ENCODE measurements at places on chromosomes 5 and 9.

GRCh38 chr5:159101685-159102084 lies 2.0 kb upstream of the EBF1 start:
- no peak for DNase-seq

DNA sequence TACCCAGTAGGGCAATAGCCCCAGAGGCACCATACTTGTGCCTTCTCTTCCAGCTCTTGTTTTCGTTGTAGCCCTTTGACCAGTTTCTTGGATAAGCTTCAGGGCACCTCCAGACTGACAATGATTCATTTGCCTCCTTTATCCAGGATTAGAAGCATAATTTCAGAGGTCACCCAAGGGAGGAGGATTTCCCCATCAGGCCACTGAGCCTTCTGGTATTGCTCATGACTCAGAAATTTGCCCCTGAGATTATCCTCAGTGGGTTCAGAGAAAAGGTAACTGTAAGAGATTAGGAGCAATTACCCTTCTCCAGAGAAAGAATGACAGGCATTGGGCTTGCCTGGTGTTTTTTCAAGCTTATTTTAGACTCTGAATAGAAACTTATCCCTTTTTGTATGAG lies 147.9 kb downstream of the MSX2 start:
- no peak for DNase-seq

GRCh38 chr5:55594671-55595070 lies 59.9 kb upstream of the PLPP1 start:
- DNase-seq = peak; percentile 94

- DNase-seq = no peak
These were observed 76.7 kb upstream of the FST start for GRCh38 chr5:53403758-53404157.

- peak; percentile 36 for DNase-seq
These were observed 274.0 kb upstream of the DAPK1 start for GRCh38 chr9:87223392-87224246.

GRCh38 chr5:958701-959571 lies 49.7 kb upstream of the NKD2 start:
- DNase-seq = no peak

DNA sequence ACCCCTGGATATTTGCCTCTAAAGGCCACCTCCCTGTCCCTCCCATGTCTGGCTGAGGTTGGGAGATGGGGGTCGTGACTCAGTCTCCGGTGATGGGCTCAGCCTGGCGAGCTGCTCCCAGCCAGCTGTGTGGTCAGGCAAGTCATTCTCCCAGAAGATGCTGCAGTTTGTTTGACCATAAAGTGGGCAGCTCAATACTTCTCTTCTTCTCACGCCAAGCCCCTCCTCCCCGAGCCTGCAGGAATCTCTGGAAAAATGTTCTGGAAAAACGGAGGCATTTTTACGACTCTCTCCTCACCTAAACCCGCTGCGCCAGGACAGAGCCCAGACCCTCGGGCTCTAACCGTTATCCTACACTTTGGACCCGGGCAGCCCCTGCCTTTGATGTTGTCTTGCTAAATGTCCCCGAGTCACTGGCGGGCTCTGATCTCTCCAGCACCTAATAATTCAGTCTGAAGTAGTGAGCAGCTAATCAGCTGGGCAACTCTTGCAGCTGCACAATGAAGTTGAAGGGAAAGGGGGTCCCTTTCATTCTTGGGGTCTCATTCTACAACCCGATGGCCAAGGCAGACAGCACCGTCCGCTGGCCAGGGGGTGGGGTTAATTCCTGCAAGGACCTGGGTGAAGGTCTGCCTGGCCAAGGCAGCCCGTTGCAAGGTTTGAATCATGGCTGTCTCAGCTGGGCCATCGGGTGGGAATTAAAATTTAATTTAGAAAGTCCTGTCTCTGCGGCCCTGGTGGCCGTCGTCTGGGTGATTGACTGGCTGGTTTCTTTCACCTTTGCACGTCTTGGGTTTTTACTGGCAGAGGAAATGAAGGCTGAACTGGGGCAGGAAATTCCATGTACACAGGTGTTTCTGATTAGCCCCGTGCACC lies 12.3 kb downstream of the DCANP1 start:
- DNase-seq = no peak

DNA sequence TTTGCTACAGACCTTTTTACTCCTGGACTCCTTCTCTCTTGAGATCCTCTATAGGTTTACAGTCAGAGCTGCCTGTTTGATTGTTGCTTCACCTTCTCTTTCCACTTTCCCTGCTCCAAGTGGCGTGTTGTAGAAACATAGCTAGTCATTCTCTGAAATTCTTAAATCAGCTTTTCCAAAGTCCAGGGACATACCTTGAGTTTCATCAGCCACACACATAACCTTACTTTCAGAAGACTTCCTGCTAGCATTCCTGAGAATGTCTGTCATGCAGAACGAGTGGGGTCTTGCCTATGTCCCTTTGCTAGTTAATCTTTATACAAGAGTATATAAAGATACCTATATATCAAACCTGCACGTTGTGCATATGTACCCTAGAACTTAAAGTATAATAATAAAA lies 230.3 kb upstream of the ZNF462 start:
- no peak for DNase-seq

DNA sequence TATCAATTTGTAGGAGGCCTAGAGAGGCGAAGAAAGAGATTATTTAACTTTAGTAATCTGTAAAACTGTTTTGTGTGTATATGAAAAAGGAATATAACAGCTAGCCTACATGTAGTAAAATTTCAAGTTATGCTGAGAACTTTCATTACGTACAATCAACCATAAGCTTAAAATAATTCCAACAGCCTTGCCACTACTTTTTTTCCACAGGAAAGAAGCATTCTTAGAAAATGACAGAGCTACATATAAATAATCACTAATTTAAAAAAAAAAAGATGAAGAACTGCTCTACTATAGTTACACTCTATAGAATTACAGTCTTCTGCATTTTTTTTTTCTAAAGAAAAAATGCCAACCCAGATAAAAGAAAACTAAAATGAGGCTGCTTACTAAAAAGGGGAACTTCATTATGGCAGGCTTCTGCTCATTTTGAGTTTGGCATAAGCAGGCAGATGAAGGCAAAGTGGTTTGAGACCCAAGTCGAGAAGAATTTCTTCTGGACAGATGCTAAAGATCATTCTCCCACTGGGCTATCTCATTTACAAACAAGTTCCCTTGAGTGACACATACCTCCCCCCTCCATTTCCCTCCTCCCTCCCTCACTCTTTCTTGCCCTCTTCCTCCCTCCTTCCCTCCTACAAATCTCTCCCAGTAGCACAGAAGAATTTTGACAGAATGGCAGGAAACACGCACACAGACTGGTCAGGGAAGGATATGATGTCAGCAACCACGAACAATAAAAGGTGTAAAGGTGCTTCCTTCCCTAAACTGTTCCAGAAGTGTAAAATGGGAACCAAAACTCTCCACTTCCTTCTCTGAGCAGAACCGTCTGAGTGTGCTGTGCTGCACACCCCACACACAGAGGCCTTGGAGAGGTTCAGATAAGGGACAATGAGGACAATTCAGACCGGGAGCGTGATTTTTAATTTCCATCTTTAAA lies 56.1 kb downstream of the MEF2C start:
- peak; percentile 99 for DNase-seq

- DNase-seq = no peak
These were observed 9.4 kb downstream of the BBLN start for GRCh38 chr9:128169492-128169891.

GRCh38 chr5:91503321-91503720 lies 120.2 kb upstream of the ARRDC3 start:
- no peak for DNase-seq

- DNase-seq = no peak
These were observed 65.4 kb downstream of the ZNF462 start for GRCh38 chr9:106928350-106928749.

DNA sequence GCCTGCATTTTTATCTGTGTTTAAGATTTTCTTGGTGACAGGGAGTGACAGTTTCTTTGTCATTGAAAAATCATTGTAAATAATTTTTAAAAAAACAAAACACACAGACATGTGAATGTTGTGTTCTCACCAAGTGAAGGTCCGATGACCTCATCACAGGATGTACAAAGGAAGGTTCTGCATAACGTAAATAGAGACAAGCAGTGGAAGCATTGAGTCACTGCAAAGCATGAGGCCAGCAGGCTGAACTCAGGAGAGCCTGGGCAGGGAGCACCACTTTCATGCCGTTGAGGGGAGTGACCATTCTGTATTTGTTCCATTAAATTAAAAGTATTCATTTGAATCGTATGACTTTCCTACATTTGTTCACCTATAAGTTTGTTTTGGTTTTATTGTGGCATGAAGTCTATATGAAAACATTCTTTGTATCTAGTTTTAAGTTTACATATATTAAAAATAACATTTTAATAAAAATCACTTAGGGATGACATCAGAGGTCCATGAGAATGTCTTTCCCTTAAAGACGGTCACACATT lies 70.4 kb upstream of the TLE1 start:
- DNase-seq = peak; percentile 98

DNA sequence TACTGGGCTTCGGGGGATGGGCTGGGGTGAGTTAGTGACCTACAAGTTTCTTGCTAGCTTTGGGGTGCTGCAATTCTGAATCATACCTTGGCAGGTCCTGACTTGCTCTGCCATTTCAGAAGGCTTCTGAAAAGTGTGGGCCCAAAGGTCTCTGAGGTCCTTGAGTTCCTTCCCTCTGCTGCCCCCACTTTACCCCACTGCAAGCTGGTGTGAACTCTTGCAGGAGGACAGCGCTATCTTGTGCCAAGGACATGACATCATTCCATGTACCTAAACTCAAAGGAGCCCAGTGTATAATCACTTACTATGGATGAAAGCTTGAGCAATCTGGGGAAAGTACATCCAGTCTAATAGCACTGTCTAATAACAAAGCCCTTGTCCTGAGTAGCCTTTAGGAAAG lies 157.4 kb downstream of the RMI1 start:
- DNase-seq = no peak

DNA sequence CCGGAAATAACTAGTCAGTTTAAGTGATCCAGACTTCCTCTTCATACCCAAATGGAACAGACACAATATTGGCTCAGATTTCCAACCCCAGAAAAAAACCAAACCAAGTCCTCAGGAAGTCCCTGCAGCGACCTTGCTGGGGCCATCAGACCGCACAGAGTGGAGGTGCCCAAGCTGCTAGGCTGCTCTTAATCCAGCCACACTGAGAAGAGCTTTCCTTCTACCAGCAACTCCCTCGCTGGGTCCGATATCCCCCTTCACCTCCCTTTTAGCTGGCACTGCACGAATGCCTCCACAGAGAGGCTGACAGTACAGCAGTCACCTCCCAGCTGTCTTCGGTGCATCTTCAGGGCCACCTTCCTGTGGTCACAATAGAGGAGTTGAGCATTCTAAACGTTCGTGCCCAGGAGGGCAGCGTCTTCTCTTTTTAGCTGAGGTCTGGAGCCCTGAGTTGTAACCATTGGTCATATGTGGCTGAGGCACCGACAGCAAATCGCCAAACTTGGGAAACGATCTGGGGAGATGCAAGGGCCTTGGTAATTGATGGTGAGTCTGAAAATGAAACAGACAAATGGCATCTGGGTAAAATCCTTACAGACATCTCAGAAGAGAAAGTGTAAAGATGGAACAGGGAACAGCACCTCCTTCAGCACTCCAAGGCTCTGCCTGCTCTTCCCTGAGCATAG lies 5.7 kb downstream of the NAIF1 start:
- DNase-seq = peak; percentile 14

DNA sequence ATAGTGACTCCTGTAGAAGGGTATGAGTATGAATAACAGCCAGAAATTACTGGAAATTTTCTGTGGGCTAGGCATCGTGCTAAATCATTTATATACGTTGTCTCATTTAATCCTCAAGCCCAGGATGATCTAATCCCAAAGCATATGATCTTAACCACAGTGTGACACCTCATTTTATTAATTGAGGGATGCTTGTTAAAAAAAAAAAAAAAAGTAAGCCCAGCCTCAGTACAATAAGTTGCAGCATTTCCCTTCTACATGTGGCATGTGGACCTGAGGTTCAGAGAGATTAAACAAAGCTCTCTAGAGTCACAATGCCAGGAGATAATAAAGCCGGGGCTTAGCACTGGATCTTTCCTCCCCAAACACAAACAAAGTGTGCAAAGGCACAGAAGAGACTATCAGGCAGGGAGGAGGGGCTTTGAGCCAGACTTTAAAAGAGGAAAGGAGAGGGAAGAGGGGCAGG lies 49.5 kb downstream of the KLF4 start:
- DNase-seq = no peak

- DNase-seq = no peak
These were observed 163.1 kb downstream of the SEC61B start for GRCh38 chr9:99385215-99385614.

GRCh38 chr9:76292658-76293057 lies 101.6 kb downstream of the RFK start:
- DNase-seq = no peak

- DNase-seq = no peak
These were observed 250.9 kb downstream of the TMEM232 start for GRCh38 chr5:110475529-110475928.

DNA sequence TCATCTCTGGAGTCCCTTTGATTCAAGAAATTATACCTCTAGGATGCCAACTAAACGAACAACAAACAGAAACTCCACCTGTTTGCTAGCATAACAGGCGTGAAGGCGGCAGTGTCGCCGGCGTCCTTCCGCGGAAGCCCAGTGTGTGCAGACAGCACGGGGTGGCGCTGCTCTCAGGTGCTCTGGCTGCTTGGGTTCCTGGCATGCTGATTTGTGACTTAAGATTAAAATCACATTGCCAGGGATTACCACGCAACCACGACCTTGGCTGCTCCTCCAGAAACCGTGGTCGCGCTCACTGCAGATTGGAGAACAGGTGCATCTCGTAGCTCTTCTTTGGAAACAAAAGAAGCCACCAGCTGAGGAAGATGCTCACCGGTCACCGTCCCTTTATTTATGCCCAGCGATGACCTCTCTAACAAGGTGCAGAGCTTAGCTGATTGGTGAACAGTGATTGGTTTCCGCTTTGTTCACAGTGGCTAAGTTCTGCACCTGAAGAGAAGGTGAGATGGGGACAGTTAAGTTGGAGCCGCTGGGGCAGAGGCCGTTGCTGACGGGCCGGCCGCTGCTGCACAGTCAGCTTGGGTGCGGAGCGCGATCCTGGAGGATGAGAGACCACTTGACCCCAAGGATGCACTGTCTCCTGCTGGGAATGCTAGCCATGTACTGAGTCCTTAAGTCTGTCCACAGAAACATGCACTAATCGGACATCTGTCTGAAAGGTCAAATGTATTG lies 232.3 kb downstream of the FANCC start:
- no peak for DNase-seq

DNA sequence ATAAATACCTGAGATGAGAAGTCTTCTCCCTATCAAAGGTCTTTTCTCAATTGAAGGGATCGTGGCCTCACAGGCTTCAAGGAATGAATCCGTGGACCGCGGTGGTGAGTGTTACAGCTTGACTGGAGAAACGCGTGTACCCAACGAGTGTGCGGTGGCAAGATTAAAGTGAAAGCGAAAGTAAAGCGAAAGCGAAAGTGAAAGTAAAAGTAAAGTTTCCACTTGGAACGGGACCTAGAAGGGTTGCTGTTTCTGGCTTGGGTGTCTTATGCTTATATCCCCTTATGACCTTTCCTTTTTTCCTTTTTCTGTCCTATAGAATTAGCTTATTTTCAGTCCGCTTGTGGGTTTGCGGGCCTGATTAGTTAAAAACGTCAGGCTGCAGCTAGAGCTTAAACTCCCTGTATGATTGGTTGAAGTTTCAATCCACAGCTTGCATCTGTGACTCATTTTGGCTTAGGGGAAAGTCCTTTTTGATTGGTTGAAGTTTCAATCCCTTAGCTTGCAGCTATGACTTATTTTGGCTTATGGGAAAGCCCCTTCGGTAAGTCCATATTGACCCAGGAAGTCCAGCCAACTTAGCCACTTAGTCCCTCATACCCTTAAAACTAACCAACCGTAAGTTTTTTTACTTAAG lies 924.3 kb upstream of the CDH10 start:
- no peak for DNase-seq

All from dermis microvascular lymphatic vessel endothelial cell (primary cell).